ENCODE measurements at places on chromosomes 1 and 21.

GRCh38 chr1:30060738-30061137, 662.6 kb downstream of the MATN1 start:
- DNase-seq = no peak

GRCh38 chr1:25890239-25891034, 14.9 kb upstream of the PAQR7 start:
- DNase-seq = no peak

- DNase-seq = no peak
Observed at GRCh38 chr1:181801617-181802016, 259.9 kb downstream of the ZNF648 start.

DNA sequence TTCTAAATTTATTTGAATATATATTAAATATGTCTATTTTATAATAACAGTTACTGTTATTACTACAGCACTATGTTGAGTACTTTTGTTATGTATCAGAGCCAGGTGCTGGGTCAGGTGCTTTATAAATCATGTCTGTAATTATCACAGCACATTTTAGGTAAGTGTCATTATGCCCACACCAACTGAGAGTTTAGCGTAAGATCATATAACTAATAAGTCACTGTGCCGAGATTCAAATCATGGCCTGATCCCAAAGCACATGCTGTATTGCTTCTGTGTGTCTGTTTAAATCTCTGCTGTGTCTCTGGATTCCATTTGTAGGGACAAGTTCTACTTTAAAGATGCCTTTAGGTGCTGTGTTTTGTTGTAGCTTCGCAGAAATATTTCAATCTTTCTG, 1.9 kb downstream of the GPSM2 start:
- DNase-seq = no peak

DNA sequence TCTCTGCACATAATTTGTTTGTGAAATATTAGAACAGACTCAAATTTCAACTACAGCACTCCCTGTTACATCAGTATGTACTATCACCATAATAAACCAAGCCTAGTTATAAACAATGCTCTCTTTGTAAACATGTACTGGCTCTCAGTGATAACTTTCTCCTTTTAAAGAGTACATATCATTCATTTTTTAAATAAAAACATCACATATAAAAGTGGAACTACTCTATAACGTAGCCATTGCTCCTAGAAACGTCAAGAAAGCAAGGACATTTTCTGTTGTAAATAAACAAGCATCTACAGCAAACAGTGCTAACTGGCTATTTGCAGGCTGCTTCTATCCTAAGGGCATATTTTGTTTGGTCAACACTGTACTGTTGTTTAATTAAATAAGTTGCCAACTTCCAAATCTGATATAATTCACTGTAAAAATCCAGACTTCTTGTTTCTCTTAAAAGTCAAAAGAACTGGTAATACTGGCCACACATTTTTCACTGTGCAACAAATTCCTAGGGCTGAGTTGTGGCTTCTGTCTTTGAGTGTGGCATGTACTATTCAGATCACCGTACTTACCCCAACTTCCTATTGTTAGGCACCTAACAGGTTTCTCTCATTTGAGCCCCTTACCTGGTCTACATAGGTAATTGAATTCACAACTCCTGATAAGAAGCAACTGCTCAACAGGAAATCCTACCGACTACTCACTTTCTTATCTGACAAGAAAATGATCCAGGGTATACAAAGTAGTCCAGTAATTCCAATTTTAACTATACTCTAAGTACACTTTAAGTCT, 111.9 kb downstream of the DENND1B start:
- no peak for DNase-seq

DNA sequence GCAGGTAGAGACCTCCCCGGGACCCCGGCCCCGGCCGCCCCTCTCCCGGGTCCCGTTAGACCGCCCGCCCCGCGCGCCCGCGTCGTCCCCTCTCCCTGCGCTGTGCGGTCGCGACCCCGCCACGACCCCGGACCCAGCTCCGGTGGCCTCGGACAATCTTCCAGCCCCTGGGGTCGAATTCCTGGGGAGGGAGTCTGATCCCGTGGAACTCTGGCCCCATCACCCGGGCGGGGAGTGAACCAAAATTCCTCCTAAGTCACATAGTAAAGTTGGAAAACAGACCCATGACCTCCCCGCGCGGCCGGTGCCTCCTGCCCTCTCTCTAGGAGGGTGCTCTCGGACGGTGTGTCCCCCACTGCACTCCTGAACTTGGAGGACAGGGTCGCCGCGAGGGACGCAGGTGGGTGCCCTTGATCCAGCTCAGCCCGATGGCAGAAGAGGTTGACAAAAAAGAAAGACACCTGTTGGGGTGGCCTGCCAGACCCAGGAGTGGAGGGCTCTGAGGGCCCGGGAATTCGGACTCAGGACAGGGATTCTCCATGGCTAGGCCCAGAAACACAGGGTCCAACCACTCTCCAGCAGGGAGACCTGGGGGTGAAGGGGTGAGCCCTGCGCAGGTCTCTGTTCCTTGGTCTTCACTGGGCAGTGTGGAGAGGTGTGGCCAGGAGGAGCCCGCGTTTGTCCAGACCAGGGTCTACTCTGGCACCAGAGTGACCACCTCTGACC, 451 bp downstream of the ADAMTSL4 start:
- no peak for DNase-seq

DNA sequence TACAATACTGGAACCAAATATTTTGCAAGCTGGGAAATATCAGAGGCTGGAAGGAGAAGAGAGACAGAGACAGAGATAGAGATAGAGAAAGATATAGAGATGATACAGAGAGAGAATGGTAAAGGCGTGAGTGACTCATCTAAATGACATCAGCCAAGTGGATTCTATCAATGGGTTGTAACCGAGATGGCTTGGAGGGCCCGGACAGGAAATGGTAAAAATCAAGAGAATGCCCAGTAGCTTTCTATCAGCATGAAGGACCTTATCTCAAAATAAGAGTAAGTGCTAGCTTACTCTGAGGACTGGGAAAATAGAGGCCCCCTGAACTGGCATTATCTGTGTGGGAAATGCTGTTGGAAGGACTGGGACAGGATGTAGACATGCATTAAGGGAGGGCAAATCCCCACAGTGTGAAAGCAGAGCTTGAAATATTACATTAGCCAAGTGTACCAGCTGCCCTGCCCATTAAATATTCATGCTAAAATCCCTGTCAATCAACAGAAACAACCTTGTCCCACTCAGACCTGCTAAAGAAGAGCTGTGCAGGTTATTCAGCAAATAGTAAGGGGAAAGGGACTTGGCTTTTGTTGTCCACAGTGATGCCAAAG, 76.6 kb upstream of the ZNF644 start:
- DNase-seq = no peak

DNA sequence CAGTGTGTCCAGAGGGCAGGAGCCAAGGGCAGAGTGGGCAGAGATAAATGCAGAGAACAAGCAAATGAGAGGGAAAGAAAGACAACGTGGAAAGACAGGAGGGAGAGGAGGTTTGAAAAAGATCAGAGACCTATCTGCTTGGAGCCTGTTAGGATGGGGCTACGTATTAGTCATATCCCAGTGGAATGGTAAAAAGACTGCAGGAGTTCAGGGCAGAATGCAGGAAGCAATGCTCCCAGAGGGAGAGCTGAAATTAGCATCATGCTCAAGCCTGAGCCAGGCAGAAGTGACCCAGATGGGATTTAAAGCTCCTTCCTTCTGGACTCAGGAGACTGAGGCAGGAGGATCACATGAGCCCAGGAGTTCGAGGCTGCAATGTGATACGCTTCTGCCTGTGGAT, 261.3 kb upstream of the CHRM3 start:
- DNase-seq = no peak

DNA sequence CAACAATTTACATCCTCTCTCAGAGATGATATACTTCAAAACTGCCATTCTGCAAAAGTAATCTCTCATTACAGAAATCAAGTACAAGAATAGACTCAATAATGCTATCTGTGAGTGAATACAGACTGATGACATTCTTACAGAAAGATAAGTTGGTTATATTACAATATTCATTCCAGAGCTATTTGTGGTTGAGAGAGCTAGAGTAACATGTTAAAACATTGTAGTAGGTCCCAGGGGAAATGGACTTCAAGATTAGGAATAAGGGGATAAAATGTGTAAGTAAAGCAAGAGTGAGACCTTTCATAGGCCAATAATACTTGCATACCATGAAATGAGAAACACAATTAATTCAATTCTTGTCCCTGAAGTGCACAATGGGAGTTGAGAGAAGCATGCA, 1.5 kb downstream of the F13B start:
- no peak for DNase-seq

- no peak for DNase-seq
Observed at GRCh38 chr1:163807331-163808049, 485.7 kb downstream of the NUF2 start.

DNA sequence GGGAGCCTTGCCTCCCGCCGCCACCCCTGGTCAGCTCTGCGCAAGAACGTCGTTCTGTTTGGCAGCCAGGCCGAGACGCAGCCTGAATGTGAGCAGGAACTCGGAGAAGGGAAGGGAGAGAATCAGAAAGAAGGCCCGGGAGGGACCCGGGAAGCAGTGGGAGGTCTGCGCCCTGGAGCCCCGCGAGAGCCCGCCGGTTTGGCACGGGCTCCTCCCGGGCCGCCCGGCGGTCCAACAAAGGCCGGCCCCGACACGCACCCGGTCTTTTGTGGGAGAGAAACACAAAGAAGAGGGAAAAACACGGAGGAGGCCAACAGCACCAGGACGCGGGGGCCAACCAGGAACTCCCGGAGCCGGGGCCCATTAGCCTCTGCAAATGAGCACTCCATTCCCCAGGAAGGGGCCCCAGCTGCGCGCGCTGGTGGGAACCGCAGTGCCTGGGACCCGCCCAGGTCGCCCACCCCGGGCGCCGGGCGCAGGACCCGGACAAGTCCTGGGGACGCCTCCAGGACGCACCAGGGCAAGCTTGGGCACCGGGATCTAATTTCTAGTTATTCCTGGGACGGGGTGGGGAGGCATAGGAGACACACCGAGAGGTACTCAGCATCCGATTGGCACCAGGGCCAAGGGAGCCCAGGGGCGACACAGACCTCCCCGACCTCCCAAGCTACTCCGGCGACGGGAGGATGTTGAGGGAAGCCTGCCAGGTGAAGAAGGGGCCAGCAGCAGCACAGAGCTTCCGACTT, 2.7 kb upstream of the OLIG2 start:
- no peak for DNase-seq

GRCh38 chr1:78678324-78678723, 28.7 kb downstream of the IFI44 start:
- no peak for DNase-seq

- no peak for DNase-seq
Observed at GRCh38 chr1:227774051-227774731, 39.0 kb downstream of the SNAP47 start.

DNA sequence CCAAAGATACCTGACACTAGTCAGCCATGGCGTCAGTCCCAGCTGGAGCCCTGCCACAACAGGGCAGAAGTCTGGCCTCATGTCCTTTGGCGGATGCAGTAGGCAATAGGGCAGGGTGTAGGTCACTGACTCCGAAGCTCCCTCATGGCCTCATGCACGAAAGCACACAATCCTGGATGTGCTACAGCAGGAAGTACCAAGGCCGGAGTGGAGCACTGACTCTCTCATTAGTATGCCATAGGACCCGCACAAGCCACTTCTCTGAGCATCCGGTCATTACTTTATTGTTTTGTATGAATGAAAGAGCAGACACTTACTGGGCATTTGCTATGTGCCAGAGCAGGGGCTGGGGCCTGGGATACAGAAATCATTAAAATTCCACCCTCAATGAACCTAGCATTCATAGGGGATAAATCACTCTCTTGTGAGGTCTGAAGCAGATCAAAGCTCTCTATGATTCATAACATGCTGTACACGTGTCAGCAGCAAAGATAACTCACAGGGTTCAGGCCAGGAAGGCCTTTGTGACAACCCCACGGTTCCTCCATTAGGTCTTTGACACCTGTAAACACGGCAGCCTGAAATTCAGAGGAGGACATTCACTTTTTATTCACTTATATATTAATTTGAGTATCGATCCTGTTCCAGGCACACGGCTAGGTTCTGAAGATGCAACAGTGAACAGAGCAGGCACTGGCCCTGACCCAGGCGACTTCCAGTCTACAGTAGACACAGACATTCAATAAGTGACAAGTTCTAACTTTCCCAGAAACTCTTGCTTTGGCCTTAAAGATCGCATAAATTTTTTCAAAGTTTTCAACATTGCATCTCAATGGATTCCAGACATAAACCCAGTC, 357.9 kb upstream of the USP24 start:
- DNase-seq = no peak

- no peak for DNase-seq
Observed at GRCh38 chr1:17554954-17555353, 15.5 kb downstream of the ARHGEF10L start.

GRCh38 chr21:43754948-43755781, 20.9 kb downstream of the CSTB start:
- DNase-seq = no peak

DNA sequence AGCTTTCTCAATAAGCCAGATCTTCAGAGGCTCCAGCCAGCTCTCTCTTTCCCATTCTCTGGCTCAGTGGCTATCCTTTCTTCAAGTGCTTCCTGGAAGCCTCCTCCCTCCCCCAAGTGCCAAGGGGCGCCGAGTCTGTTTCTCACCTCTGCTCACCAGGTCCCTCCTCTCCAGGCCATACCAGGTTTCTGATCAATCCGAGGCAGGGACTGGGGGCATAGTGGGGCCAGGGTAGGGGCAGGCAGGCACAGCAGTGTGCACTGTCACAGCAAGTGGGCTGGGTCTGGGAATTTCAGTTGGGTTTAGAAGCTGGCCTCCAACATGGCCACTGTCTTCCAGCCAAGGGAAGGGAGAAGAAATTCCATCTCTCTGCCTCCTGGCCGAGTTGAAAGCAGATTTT, 56.5 kb downstream of the NAV1 start:
- no peak for DNase-seq

DNA sequence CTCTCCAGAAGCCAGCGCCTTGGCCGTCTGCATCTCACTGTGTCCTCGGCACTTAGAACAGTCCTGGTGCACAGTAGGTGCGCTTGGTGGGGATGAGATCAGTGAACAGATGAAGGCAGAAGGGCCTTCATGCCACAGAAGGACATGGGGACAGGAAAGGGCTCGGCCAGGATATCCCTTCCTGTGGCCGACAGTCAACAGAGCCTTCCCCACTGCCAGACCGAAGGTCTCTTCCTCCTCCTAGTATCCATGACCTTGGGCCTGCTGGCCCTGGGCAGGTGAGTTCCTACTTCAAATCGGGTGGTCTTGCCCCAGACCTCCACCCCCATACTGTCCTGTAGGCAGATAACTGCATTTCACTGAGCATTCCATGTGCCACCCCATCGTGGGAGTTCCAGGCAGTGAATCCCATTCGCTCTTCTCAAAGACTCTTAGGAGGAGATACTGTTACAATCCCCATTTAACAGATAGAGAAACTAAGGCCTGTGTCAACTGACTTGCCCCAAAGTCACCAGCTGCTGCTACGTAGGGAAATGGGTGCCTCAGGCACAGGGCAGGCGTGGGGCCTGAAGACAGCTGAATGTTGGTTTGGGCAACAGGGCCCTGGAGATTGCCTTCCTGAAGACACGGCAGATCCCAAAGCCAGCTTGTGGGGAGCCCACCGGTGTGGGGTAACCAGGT, 3.5 kb downstream of the PLEKHG5 start:
- DNase-seq = no peak

All from stimulated activated naive B cell treated with anti-CD40 and anti-IgM and Interleukin-4, amounts not matched to agents 10 μg/mL and 1 μg/mL and 100 μg/mL, for 72 hours (primary cell).